ENCODE measurements at places on chromosomes 7 and 10.

- DNase-seq: no peak
Observed at GRCh38 chr7:95824616-95825015, 52.3 kb downstream of the DYNC1I1 start.

- DNase-seq: no peak
Observed at GRCh38 chr7:92749327-92749755, 87.0 kb downstream of the CDK6 start.

GRCh38 chr10:72173619-72174296 lies 42.1 kb upstream of the ANAPC16 start:
- DNase-seq: no peak

DNA sequence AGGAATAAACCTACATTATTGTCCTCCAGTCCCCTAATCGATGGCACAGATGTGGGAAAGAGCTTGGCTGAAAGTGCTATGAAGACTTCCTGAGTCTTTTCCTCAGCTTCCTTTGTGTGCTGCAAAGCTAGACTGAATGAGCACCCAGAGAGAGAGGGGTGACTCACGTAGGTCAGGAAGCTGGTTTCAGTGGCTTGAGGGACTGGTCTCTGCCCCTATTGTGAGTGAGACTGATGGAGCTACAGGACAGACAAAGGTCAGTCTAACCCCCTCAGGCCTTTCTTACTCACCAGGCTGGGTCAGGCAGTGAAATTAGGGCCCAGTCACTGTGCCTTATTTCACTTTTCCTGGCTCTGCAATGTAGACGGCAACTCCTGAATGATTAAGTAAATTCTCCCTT lies 171.1 kb upstream of the GRB10 start:
- DNase-seq: no peak

- no peak for DNase-seq
Observed at GRCh38 chr7:132577206-132578049, 1.2 kb upstream of the PLXNA4 start.

- no peak for DNase-seq
Observed at GRCh38 chr7:140646931-140647647, 6.5 kb upstream of the DENND2A start.

GRCh38 chr10:19817231-19817933 lies 1.1 kb downstream of the PLXDC2 start:
- DNase-seq: no peak

DNA sequence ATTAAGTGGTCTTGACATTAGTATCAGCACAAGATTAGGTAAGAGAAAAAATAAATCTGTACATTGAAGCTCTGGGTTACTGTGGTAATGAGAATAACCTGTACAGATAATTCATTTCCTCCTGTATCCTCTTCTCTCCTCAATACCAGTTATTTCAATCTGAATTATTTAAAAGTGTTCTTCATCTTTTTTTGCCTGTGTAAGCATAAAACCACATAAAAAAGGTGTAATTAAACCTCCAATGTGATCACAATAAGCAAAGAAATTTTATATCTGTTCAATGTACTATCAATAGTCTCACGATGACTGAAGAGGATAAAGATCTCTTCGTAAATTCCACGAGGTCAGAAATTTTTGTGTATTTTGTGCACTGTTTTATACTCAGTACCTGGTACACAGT lies 1.2 kb upstream of the MYPN start:
- DNase-seq: no peak

GRCh38 chr7:30074422-30075030 lies 46.3 kb downstream of the PLEKHA8 start:
- no peak for DNase-seq

DNA sequence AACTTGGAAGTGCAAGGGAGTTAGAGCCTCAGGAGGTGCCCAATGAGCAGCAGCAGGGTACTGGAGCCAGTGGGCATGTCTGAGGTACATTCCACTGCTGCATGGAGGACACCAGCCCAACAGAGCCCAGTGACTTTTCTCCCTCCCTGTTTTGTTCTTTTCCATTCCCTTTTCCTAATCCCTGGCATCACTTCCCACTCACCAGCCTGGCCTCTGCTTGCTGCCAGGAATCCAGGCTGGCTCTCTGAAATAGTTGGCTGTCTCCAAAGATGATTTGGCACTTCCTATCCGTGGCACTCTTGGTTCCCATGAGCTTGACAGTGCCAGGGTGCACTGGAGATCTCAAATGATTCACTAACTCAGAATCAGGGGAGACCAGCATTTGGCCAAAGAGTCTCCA lies 97.7 kb upstream of the ZPBP start:
- DNase-seq: no peak

DNA sequence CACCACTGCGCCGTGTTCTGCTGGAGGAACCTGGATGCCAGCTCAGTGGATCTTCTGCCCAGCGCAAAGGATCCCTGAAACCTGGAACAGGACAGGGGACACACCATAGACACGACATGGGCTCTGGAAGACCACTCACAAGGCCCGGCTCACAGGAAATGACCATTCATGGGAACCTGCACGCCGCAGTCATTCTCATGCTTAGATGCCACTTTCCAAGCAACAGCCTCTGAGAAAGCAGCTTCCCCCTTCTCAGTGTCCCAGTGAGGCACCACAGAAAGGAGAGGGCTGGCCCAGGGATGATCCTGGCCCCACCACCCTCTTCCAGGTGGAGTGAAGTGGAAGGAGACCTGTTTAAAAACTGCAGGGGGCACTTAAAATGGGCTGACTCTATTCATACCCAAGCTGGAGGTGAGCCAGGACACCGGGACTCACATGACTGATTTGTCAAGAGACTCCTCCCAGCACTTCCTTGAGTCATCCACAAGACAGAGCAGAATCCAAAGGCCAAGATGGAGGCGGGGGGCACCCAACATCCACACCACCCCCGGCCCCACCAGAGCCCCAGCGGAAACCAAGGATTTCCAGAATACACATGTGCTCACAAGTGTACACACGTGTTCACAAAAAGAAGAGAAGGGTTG lies 11.2 kb downstream of the CTBP2 start:
- no peak for DNase-seq

- DNase-seq: no peak
Observed at GRCh38 chr10:68489919-68490318, 18.1 kb upstream of the DNA2 start.

DNA sequence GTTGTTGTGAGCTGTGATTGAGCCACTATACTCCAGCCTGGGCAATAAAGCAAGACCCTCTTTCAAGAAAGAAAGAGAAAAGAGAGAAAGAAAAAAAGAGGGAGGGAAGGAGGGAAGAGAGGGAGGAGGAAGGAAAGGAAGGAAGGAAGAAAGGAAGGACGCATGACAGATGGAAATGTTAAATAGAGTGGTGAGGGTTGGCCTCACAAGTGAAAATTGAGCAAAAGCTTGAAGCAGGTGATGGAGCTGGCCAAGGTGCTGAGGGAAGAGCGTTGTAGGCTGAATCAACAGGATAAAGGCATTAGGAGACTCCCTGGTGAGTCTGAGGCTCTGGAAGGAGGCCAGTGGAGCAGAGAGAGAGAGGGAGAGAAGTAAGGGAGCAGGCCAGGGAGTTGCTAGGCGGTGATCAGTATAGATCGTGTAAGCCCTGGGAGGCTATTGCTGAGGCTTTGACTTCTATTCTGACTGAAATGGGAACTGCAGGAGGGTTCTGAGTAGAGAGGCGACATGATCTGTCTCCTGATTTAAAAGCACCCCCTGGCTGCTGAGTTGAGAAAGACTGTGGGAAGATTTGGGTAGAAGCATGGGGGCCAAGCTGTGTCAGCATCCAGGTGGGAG lies 26.5 kb upstream of the TMEM248 start:
- no peak for DNase-seq

DNA sequence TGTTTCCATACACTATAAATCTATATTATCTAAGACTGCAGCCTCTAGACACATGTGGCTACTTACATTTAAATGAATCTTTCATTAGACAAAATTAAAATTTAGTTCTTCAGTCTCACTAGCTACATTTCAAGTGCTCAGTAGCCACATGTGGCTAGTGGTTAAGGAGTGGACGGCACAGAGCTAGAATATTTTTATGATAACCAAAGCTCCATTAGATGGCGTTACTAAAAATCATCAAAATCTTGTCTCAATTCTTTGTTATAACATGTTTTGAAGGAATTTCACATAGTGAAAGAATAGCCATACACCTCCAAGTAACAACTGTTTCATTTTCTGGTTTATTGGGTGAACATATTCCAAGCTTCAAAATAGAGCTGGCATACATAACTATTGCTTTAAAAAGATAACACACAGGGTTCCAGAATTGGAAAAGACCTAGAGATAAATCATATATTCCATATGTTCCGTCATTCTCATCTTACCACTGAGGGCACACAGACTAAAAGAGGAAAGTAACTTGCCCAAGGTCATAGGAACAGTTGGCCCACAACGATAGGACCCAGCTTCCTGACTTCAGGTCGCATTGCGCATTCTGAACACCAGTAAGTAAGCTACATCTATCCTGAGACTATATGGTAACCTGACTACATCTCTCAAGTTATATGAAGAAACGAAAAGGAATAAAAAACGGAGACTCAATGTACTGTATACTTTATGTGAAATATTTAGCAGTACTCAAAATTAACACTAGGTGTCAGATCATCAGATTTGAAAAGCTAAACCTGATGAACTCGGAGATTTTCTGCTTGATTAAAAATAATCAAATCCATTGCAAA lies 66.6 kb downstream of the CAV1 start:
- no peak for DNase-seq

- DNase-seq: no peak
Observed at GRCh38 chr10:101772017-101772894, 3.7 kb downstream of the FGF8 start.

DNA sequence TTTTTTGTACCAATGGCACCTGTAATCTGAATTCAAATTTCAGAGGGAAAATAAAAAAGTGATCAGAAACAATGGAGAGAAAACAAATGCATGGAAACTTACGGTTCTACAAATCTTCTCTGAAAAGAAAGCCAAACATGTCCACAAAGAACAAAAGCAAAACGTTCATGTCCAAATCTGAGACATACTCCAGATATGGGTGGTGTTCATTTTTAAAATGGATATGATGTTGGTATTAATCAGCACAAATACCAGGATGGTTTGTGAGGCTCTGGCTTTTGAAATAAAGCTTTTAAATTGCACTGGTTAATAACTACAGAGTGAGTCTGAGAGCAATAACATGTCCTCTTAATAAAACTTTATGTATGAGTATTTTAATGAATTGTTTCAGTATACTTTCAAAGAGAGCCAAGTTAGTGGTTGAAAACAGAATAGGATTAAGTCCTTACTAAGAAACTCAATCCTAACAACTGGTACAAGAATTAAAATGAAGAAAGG lies 366.4 kb downstream of the INHBA start:
- DNase-seq: no peak

- DNase-seq: no peak
Observed at GRCh38 chr7:121475806-121476205, 79.7 kb upstream of the FAM3C start.

- no peak for DNase-seq
Observed at GRCh38 chr7:52017802-52018679, 701.4 kb upstream of the COBL start.

DNA sequence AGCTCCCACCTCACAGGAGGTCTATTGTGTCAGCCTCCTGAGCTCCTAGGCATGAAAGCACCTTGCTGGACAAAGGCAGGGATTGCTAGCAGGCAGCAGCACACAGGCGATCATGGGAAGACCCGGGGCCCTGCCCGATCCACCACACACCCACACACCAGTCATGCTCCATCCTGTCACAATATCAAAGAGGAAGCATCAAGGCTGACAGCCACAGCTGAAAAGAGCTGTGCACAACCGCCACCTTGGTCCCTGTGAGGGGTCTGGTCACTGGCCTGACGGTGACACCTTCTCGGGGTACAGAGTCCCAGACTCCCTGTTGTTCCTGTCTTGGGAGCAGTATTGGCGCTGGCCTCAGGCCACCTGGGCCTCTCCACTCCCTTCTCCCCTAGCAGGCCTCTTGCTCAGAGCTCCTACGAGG lies 89.7 kb upstream of the RET start:
- DNase-seq: no peak

GRCh38 chr7:21939858-21940372 lies 5.8 kb downstream of the CDCA7L start:
- no peak for DNase-seq

DNA sequence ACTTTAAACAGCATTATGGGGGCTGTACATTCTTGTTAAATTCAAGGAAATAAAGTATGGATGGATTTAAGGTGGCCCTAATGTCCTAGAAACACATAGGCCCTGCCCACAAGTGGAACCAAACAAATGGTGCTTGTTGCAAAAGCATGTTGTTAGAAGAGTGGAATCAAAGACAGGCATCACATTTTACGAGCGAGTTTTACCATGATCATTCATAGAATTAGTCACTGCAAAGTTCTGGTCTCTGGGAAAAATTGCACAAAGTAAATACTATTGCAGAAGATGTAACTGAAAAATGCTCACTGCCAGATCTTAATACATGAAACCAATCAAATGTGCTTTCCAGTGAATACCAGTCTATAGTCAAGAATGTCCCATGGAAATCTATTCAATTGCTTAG lies 677.1 kb downstream of the PARD3 start:
- DNase-seq: no peak

- peak; percentile 71 for DNase-seq
Observed at GRCh38 chr7:148772297-148773089, 73.8 kb downstream of the CUL1 start.

- DNase-seq: no peak
Observed at GRCh38 chr7:123977081-123977480, 52.0 kb downstream of the SPAM1 start.
